ENCODE measurements at places on chromosomes 6 and 20.
A peak's percentile ranks its signal among the peaks of the same experiment; 100 is the strongest.

DNA sequence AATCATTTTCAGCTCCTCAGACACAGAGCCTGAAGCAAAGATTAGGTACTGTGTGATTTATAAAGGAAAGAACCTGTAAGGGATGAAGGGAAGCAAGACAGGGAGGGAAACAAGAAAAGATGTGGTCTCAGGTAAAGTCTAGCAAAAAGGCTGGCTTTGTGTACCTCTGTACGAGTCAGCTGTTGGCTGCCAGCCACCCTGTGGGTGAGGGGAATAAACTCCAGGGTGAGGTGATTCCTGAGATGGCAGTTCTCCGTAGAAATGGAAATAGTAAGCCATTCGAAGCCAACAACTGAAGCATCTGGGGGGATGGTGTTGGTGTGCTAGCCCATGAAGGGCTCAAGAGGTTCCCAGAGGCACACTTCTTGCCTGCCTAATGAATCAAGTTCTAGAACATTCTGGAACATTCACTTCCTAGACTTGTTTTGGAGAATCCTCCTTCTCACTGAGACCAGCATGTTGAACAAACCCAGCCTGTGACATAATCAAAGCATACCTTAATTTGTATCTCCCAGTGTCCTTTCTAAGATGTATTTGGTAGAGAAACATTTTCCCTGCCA is 10.6 kb upstream of the TTPAL start:
- no peak for DNase-seq

- peak; percentile 58 for DNase-seq
These were observed 37.7 kb downstream of the KIF25 start for GRCh38 chr6:168035098-168035660.

- no peak for DNase-seq
These were observed 270.8 kb downstream of the PREX1 start for GRCh38 chr20:48556956-48557355.

DNA sequence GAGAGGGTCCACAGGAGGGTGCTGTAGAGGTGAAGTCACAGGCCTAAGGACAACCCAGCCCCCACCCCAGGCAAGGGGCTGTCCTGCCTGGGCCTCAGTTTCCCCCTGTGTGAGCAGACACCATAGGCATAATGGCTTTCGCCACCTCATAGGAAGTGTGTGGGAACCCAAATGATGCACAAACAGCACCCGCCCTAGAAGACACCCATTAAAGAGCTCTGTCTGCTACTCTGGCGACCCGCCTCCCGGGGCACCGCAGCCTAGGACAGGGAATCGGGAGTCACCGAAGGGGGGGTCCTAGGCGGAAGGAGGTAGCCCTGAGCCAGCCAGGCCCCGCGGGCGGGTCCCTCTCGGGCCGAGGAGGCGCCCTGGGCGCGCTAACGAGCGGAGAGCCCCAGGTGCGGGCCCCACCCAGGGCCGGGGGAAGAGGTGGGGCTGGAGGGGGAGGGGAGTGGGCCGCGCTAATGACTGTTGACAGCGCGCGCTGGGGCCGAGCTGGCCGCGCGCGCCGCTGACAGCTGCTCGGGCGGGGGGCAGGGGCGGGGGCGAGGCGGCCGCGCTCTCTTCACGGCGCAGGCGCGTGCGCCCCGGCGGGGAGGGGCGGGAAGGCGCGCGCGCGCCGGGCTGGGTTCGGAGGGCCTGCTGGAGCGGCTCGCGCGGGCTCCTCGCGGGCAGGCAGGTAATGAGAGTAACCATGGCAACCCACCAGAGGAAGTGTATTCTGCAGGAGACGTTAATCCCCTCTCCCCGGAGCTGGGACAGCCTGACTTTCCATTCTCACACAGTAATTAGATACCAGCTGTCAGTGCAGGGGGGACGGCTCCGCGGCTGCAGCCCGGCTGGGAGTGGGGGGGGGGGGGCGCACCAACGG is 48.9 kb downstream of the NOL4L start:
- DNase-seq, result peak; percentile 87

GRCh38 chr20:37303637-37304036 is 14.2 kb downstream of the MANBAL start:
- DNase-seq, result no peak

- peak; percentile 45 for DNase-seq
These were observed 159.3 kb upstream of the LAMA2 start for GRCh38 chr6:128723667-128724066.

DNA sequence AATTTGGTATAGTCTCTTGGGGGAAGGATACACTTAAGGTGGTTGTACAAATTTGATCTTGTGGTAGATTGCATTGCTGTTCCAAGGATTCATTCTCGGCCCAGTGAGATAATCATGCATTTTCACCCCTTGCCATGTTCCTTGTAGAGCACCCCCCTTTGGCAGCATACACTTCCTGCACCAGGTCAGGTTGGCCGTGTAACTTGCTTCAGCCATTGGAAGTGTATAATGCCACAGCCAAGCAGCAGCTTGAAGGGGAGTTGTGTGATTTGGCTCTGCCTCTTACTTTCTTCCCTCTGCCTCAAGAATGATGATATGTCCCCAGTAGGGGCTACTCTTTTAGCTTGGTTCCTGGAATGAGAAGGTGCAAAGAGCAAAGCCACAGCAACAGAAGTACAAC is 21.9 kb downstream of the CCN2 start:
- DNase-seq, result peak; percentile 16

- no peak for DNase-seq
These were observed 168.2 kb downstream of the DLL1 start for GRCh38 chr6:170122651-170123050.

GRCh38 chr20:60121903-60122302 is 163.7 kb downstream of the CDH26 start:
- no peak for DNase-seq

DNA sequence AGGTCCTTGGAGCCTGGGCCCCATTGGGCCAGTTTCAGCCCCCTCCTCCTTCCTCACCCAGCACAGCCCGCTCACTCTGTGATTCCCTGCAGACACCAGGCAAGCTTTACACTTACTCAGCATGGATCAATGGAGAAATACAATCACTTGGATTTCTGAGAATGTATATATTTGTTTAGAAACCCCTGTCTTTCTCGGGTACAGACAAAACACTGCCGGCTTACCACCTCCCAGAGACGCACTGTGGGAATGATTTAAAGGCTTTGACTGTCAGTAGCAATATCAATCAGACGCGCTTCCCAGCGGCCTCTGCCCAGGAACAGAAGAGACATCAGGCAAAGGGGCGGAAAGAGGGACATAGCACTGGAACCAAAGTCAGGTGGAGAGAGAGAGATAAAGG is 186.5 kb downstream of the MAFB start:
- DNase-seq, result no peak

DNA sequence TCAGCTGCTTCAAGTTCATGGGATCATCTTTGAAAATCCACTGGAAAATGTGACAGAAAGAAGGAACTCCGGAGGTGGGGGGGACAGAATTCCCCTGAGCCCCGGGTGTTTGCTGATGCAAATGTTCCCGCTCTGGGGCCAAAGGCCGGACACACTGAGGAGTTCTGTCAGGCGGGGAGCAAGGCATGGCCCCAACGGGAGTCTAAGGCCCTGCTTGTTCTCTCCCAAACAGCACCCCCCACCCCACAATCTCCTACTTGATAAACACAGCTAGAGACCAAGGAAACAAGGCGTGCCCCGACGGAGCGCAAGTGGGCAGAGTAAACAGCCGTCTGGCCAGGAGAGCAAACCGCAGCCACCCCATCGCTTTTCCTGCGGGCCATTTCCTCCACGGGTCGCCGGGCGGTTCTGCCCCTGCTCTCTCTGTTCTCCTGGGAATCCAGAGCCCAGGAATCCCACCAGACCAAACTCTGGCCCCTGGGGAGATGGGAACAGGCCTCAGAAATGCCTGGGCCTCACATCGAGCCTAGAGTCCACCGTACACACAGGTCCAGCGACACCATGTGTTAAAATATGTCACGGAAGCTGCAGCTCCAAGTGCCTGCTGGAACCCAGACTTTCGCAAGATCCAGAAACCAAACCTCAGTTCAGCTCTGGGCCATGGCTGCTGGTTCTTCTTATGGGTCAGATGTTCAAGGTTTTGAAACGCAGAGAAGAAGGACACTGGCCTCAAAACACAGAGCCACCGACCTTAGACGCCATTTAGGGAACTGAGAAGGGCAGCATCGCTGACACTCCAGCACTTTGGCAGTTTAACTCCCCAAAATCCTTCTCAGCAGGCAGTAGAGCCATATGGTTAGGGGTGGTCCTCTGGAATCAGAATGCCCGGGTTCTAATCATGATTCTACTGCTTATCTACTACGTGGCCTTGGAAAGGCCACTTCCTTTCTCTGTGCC is 104.2 kb downstream of the PREX1 start:
- no peak for DNase-seq

DNA sequence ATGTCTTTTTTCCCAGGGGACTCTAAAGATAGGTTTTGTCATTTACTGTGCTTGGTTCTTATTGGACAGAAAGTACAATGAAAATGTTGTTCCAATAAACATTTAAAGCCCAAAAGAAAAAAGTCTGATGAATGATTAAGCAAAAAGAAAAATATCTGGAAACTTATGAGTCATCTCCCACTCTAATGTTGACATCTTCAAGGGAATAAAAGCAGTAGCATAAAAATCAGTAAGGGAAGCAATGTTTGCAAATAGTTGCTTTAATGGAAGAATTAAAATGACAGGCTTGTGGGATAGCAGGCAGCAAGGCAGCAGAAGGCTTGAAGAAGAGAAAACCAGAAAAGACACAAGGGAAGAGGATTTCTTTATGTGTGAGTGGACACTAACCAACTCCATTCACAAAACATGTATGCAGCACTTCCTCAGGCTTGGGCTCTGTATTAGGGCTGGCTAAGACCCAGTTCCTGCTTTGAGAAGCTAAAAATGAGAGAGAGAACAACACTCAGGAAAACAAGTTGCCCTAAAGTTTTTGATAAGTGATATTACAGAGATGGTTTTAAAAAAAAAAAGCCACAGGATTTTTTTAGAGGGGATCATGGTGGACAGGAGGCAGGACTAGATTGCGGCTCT is 263.2 kb upstream of the NT5E start:
- no peak for DNase-seq

DNA sequence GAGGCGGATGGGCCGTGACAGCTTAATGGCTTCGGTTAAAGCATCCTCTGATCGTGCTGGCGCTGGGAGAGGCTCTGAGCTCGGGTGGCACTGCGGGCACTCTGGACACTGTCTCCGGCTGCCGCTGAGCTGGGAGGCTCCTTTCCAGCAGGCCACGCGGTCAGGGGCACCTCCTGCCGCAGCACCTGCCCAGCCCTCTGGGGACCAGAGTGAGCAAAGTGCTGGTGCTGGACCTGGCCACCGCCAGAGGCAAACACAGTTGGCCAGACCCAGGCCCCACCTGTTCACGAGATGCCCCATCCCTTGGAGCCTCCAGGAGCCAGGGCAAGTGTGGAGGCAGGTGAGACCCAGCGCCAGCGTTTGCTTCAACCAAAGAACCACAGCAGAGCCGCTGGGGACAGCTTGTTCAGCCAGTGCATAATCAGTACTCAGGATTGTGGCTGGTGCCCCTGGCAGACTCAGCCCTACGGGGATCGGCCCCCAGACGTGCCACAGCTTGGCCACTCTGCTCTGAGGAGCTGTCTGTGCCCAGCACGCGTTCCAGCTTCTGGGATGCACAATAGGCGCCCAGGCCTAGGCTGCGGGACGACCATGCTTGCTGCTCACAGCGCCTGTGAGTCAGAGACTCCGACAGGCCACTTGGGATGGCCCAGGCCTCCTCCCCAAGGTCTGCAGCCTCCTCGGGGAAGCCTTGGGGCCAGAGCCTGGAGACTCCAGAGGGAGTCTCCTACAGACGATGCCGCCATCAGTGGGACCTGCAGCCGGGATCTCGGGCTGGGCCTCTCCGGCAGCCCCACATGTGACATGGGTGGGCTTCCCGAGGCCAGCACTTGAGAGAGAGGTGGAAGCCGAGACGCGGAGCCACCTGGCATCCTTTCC is 38.2 kb upstream of the SLCO4A1 start:
- DNase-seq, result no peak

DNA sequence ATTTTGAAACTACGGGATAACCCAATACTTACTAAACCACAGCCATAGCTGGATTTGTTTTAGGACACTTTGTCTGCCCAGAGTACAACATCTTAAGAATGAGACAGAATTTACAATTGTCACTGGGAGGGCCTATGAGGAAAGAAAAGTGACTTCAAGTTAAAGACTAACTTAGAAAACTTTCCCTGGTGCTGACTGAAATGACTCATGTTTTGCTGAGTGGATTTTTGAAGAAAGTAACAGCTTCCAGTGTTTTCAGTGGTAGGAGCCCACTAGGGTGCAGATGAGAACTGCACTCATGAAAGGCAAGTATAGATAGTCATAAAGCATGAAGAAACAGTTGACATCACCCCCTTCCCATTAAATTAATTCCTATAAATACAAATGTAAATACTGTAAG is 988.2 kb upstream of the MAP3K7 start:
- no peak for DNase-seq

GRCh38 chr6:148495029-148495428 is 152.4 kb downstream of the SASH1 start:
- DNase-seq, result no peak

DNA sequence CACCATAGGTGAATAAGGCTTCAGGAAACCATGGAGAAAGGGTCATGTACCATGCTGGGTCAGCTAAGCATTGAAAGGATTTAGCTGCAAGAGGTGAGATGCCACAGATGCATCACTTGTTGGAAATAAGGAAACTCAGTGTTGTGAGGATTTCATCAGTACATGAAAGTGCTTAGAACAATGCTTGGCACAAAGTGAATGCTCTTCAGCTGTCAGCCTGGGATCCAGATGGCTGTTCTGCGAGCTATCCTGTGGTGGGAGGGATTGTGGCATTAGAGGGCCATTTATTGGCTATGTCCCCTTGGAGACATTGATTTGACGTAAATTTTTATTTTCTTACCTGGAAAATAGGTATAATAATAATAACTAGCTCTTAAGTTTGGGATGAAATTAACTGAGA is 53.0 kb downstream of the ELOVL2 start:
- DNase-seq, result no peak

DNA sequence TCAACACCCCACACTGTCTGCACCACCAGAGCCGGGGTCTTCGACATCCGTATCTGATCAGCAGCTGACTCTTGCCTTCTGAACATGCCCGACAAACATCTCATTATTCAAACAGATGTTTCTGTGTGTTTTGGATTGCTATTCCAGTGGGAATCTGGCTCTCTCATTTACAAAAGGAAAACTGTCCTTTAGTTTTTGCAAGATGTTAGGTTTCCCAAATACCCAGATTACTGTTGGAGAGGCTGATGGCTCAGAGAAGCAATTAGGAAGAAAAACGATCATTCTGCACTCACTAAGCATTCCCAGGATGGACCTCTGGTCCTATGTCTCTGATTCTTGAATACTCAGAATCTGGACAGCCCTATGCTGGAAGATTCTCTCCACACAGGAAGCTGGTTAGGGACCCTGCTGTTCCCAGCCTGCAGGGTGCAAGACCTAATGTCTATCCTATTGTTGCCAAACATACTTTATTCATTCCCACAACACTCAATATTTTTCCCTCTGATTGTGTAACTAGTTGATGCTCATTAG is 532.9 kb downstream of the CDH26 start:
- no peak for DNase-seq

DNA sequence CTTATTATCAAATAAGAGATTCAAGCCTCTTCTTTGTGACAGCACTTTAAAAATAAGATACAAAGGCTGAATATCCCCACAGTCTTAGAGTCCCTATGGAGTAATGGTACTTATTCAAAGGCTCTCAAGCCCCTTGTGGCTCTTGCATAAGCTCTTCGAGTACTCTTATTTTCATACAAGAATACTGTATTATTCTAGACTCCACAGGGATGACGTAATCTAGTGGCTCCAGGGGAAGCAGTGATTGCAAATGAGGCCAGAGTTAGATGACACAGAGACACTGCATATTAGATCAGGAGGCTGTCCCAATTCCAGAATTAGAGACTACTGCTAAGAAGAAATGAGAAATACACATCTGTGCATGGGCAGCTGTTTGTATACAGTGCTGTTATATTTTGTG is 1195.9 kb upstream of the MAP3K7 start:
- DNase-seq, result no peak
